Hypothalamus (tissue), 51 donors: ENCODE measurements at places on chromosomes 11 and 22.

- DNase-seq, result no peak
These were observed 136.2 kb downstream of the ELP4 start for GRCh38 chr11:31645747-31646146.

DNA sequence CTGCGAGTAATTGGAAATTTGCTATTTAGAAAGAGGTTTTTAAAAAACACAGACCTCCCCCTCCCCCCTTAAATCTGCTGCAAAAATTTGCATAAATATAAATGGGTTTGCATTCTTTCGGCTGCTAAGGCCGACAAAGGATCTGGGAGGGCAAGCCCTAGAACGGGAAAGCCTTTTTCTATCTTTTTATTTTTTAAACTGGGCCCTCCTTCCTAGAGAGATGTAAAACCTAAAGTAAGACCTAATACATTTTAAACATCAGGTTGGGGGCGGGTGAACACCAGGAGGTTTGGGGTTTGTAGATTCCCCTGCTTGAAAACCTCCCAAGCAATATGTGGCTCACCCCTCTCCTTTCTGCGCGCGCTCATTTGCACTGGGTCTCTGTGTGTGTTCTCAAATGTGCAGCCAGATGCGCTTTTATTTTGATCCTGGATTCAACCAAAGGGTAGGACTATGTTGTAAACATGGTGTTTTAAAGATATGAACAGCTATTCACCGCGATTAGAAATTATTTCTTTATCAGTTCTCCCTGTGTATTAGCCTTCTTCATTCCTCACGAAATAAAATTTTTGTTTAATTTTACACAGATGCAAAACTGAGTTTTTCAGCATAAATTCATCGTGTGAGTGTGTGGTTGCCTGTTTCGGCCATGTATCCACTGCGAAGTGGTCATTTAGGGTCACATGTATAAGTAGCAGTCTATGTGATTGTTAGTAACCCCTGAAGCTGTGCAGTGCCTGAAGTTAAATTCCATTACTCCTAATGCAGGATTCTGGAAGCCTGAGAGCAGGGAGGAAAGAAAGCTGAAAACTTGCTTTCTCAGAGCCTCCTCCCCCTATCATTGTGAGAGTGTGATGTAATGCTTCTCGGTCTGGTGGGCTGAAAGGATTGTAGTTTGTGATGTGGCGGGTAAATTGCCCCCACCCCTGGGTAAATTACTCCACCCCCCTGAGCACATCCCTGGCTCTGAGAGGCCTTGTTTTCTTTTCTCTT is 988 bp downstream of the TNRC6B start:
- DNase-seq, result no peak

GRCh38 chr22:28044546-28045173 is 125.6 kb upstream of the PITPNB start:
- no peak for DNase-seq

GRCh38 chr11:96396637-96397036 is 6.8 kb downstream of the JRKL start:
- DNase-seq, result no peak

DNA sequence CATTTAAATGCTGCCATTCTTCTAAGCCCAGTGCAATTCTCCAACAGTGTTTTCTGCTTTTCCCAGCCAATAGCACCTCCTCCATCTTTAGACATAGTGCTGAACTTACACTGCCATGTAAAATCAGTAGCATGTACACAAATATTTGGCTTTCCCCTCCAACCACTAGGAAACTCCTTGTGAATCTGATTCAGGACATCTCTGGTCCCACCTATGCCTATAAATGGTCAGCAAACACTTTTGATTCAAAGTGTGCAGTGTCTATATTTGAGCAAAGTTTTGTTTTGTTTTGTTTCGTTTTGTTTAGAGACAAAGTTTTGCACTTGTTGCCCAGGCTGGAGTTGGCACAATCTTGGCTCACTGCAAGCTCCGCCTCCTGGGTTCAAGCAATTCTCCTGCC is 24.8 kb downstream of the YPEL4 start:
- DNase-seq, result no peak

DNA sequence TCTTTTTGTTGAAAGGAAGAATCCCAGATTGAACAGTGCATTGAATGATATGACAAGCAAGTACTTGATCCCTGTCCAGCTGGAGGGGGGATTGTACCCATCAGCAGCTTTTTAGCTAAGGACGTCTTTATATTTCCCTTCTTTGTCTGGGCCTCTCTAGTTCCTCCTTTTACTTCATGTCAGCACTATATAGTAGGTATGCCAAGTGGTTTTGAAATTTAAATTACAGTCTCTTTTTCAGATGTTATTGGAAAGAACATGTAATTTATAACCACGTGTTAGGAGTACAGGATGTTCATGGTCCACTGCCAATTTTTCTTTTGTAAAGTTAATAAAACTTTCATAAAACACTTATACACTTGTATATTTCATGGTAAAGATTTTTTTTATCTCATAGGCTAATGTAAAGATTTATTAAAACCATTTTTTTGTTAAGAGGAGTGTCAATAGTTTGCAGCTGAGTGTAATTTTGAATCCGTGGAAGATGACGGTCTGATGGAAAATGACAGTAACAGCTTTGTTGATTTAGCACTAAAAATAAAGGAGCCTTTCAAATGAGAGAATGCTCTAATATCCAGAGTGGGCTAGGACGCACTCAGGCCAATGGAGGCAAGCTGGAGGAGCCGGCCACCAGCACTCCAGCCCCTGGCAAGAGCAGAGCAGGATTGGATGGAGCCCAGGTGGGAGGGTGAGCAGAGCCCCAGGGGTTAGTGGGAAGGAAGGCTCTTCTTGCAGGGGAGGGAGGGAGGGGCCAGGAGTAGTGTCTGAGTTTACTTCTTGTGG is 488.3 kb downstream of the INSC start:
- no peak for DNase-seq

DNA sequence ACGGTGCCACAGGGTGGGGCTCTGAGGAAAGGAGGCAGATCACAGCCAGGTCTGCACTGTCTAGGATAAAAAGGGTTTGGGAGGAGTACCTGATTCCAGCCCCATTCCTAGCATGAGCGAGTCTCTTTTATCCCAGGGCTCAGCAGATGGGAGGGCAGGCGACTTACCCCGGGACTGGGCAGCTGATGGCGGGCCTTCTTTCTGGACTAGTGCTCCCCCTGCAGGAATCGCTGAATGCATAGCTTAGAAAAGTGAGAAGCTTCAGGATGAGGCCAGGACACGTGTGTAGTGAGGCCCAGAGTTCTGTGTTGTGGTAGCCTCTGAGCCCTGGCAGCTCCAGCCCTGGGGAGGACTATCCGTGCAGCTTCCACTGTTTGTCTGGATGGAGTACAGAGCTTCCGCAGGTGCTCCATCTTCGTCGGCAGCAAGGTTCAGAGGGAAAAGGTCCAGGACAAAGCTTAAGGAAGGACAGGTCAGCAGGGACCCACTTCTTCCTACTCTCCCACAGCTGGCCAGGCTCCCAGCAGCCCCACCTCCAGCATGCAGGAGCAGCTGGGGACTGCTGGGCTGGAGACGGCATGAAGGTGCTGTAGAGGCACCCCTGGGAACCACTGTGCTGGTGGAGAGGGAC is 30.4 kb downstream of the COMMD9 start:
- peak; percentile 20 for DNase-seq

- no peak for DNase-seq
These were observed 17.7 kb downstream of the RCN1 start for GRCh38 chr11:32108576-32108975.

GRCh38 chr22:26482161-26482560 is 1.4 kb downstream of the HPS4 start:
- DNase-seq, result no peak

DNA sequence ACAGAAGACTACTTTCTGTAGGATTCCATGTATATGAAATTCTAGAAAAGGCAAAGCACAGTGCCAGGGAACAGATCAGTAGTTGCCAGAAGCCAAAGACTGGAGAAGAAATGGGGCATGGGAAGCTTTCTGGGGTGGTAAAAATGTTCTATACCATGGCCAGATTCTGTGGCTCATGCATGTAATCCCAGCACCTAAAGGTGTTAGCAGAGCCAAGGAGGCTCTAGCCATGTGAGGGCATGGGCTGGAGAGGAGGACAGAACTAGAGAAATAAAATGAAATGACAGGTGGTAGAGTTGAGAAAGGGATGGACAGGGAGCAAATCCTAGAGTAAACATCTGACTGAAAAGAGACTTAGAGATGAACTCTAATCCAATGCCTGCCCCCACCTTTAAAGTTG is 26.9 kb upstream of the HMGXB4 start:
- no peak for DNase-seq

GRCh38 chr22:19061471-19062138 is 60.6 kb downstream of the DGCR2 start:
- DNase-seq, result no peak

GRCh38 chr11:41579546-41579945 is 120.1 kb upstream of the LRRC4C start:
- DNase-seq, result no peak

- DNase-seq, result no peak
These were observed 3.2 kb upstream of the TTLL8 start for GRCh38 chr22:50061141-50061823.

GRCh38 chr11:4697585-4697984 is at the start of gene OR51E2:
OR51E2 (minus strand) TSS chr11:4697853; CDS start chr11:4682711, 15,142 bp downstream.
- no peak for DNase-seq

GRCh38 chr11:80241766-80242165 is 800.9 kb upstream of the TENM4 start:
- no peak for DNase-seq

- DNase-seq, result no peak
These were observed 182.1 kb upstream of the CARD18 start for GRCh38 chr11:105321696-105322095.

- no peak for DNase-seq
These were observed 7.4 kb downstream of the FADD start for GRCh38 chr11:70210530-70210929.

DNA sequence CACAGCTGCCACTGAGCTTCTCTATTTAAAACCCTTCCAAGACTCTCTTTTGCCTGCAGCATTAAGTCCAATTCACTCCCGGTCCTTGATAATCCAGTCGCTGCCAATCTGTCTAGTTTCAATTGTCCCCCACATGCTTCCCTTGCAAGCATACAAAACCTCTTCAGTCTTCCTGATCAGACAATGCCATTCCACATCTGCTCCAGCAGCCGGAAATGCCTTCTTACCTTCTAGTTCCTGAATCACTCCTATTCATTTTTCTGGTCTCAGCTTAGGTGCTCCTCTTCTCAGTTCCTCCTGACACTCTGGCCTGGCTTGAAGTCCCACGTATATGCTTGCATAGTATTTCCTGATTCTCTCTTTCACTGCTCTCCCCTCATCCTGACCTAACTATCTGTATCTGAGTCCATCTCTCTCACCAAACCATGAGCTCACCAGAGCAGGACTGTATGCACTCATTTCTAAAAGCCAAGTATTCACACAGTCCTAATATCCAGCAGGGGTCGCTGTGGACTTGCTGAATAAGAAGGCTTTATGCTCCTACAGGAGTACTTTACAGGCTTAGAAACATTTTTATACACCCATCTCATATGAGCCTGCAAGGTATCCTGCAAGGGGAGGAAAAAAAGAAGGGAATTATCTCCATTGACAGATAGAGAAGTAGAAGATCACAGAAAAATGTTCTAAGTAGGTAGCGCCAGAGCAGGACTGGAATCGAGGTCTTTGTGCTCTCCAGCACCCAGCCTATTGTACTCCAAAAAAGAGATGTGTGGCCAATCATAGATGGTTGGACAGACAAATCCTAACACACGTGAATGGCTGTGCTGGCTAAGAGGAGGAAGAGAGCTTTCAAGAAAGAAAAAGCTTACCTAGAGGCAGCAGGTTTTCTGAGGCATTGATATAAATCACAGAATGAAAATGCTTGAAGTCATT is 19.2 kb downstream of the XRRA1 start:
- DNase-seq, result no peak

DNA sequence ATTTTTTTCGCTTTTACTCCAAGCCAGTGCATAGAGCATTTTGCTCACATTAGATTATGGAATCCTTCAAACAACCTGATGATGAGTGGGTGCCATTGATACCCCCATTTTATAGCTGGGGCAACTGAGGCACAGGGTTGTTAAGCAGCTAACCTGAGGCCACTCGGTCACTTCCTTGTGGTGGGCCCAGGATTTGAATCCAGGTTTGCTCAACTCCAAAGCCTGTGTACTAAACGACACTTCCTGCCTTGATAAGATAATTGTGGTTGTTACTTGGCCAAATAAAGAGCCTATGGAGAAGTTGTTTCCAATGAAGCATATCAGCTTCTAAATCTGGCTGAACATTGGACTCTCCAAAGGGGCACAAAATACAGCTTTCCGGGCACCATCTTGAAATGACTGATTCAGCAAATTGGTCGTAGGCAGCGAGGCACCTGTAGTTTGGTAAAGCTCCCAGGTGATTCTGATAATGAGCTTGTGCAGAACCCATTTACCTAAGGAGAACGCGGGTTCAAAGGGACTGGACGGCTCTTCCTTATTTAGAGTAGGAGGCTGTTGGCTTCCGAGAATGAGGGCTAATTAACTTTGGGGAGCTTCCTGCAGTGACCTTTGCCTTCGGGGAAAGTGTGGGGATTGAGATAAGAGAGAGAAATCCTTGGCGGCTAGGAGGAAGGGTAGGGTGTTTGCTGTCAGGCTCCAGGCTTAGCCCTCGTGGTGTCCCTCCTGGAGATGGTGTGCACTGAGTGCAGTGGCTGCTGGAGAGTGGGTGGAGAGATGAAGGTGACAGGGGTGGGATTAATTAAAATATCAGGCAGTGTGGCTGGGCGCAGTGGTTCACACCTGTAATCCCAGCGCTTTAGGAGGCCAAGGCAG is 17.5 kb upstream of the EHF start:
- DNase-seq, result no peak

DNA sequence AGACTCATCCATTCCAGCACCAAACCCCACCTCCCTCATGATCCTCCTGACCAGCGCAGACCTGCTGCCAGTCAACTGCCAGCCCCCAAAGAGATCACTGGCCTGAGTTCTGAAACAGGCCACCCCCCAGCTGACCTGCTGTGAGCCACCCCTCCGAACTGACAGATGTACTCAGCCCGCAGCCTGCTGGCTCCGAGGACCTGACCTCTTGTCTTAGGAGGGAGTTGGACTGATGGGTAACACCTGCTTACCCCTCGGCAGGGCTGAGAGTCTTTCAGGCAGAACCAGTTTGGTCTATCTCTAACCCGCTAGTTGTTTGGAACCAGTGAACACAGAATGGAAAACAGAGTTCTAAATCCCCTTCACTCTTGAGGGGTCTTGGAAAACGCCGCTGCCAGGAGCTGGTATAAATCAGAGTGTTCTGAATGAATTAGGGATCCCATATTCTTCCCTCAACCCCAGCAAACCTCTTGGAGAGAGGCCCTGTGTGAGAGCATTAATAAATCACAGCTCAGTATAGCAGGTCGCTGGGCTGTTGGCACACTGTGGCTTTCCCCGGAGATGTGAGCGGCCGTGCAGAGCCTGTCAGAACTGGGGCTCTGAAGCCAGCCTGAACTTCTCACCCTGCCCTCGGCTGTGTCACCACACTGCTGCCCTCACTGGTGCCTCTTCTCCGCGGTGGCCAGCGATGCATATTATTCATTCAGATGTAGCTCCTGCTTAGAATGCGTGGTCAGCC is 165.1 kb upstream of the NCAM1 start:
- DNase-seq, result peak; percentile 28

DNA sequence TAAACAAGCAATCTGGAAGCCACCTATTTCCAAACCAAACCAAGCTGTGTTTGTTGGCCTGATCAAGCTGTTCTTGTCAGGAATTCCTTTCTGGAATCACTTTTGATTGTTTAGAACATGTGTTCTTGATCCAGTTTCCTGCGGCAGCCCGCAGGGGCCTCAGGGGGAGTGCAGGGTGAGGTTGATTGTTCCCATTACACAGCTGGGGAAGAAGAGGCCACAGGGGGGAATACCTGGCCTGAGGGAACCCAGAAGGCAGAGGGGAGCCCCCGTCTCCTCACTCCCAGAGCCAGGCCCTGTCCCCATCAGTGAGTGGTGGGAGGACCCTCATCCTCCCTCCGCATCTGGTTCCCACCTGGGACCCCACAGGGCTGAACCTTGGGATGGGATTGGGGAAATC is 4.2 kb downstream of the MRGPRD start:
- no peak for DNase-seq

GRCh38 chr11:103257360-103257759 is 148.1 kb downstream of the DYNC2H1 start:
- DNase-seq, result no peak
